ENCODE measurements at places on chromosomes 11 and 22. TPM values are rescaled to one million over a fixed set of nuclear protein-coding genes. Genes with fewer than 3 reads are reported as not detected.

DNA sequence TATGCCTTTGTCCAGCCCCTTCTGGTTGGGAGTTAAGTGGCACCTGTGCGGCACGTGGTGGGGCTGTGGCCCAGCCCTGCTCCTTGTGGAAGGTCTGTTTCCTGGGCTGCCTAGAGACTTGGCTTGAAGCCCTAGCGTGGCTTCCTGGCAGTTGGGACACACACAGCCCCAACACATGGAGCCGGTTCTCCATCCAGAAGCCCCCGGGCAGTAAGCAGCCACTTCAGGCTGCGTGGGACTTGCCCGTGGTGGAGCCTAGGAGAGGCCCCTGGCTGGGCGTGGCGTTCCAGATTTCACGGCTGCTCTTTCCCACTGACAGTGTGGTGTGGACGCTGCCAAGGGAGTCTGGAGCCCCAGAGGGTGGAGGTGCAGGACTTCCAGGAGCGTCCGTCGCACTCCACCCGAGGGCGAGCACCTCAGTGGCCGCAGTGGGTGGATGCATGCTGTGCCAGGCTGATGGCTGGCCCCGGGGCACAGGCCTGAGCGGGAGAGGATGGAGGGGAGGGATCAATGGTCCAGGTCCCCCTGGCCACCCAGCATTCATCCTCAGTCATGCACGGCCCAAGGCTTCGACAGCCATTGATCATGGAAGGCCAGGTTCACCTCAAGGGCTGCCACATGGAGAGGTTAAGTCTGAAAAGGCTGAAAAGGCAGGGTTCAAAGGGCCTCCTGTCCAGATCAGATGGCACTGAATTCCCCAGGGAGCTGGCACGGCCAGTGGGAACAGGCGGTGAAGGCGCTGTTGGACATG, 9.3 kb downstream of the CCND1 start:
- no peak overlapping the region for H3K27ac ChIP-seq
- peaks cover 2% of the 10 kb centered on the region for H3K36me3 ChIP-seq
- no peaks in the 10 kb centered on the region for H3K27me3 ChIP-seq
- H3K4me3 ChIP-seq, result no peak overlapping the region

GRCh38 chr22:20847318-20847822, 11.2 kb downstream of the PI4KA start:
- no peak for DNase-seq
- H3K4me3 ChIP-seq, result no peak overlapping the region
- H3K36me3 ChIP-seq, result peaks cover 1% of the 10 kb centered on the region

GRCh38 chr11:121237686-121238658, 54.6 kb upstream of the SC5D start:
- peak overlapping the region; percentile 13 for H3K4me3 ChIP-seq
- peaks cover 24% of the 10 kb centered on the region for H3K4me1 ChIP-seq
- H3K36me3 ChIP-seq, result no peaks in the 10 kb centered on the region
- no peaks in the 10 kb centered on the region for H3K27me3 ChIP-seq
- DNase-seq, result no peak

GRCh38 chr11:73454987-73455386, 78.8 kb downstream of the RELT start:
- H3K4me1 ChIP-seq, result peaks cover 4% of the 10 kb centered on the region
- H3K27me3 ChIP-seq, result no peaks in the 10 kb centered on the region
- no peak overlapping the region for H3K27ac ChIP-seq
- no peak overlapping the region for H3K4me3 ChIP-seq
- DNase-seq, result no peak

- H3K36me3 ChIP-seq, result no peaks in the 10 kb centered on the region
- DNase-seq, result no peak
- no peaks in the 10 kb centered on the region for H3K4me1 ChIP-seq
- H3K4me3 ChIP-seq, result no peak overlapping the region
- H3K27ac ChIP-seq, result no peak overlapping the region
- no peaks in the 10 kb centered on the region for H3K27me3 ChIP-seq
Measured at GRCh38 chr22:32533265-32534111, 58.9 kb downstream of the FBXO7 start.

DNA sequence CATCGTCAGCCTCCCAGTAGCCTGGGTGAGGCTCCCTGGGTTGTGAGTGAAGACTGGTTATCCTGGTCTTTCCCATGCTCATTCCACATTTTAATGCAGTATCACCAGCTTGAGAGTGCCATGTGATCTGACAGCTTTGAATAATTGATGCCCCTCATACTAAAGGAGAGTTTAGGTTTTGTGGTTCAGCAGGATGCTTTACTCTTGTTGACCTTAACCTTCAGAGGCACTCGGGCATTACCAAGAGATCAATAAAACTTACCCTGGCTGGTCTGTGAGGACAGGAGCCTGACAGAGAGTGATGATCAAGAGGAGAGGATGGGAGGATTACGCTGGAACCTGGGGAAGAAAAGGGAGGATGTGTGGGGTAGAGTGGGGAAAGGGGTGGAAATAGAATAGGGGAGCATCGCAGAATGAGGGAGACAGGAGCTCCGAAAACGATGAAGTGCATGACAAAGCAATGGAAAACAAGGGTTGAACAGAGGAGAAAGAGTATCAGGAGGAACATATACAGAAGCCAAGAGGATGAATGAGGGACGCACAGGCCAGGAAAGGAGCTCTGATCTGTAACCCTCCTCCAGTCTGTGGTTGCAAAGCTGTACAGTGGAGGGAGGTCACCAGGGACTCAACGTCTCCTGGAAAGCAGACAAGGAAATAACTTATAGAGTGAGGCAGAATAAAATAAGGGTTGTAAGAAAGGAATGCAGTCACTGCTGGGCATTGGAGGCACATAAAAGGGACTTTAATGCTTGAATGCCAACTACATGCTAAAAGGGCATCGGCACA, 594.5 kb downstream of the NTM start:
- H3K27me3 ChIP-seq, result no peaks in the 10 kb centered on the region
- H3K4me1 ChIP-seq, result no peaks in the 10 kb centered on the region
- no peak overlapping the region for H3K27ac ChIP-seq
- no peak for DNase-seq
- no peaks in the 10 kb centered on the region for H3K36me3 ChIP-seq
- H3K4me3 ChIP-seq, result no peak overlapping the region

DNA sequence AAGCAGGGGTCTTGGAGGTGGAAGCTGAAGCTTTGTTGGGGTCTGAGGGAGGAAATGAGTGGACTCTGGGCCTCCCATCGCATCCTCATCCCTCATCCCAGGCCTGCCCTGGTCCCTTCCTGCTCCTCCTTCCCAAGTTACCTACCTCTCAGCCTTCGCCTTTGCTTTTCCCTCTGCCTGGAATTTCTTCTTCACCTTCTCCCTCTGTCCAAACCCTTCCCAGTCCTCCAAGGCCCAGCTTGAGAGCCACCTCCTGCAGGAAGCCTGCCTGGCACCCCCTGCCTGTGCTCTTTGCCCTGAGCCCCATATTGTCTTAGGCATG, 2.1 kb upstream of the NUDT8 start:
- H3K36me3 ChIP-seq, result no peaks in the 10 kb centered on the region
- peak; percentile 12 for DNase-seq
- peaks cover 19% of the 10 kb centered on the region for H3K4me1 ChIP-seq
- no peaks in the 10 kb centered on the region for H3K27me3 ChIP-seq
- no peak overlapping the region for H3K27ac ChIP-seq

DNA sequence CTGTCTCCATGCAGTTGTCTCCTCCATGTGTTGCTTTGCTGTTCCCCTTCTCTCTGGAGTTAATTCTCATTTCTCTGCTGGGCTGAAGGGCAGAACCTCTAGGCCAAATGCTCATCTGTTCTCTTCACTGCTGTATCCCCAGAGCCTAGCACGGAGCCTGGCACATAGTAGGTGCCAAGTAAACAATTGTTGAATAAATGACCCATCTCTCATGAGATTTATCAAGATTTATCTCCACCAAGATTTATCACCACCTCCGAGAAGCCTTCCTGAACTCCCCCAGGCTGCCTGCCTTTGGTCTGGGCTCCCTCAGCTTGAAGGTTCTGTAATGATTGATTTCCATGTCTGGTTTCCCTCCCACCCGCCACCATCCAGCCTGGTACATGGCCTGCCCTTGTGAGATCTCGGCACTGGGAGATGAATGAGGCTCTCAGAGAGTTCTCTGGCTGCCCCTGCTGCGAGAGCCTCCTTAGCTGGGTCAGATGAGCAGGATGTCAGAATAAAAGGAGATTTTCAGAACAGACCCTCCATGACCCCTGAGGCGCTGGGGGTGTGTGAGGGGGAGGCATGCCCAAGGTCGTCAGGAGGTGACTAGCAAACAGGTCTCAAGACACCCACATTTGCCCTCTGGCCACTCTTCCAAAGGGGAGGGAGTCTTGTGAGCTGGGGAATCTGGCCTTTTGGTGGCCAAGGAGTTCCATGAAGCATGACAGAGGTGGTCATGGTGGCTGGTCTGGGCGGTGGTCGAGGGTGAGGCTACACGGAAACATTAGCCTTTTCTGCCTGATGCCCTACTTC, 2.4 kb upstream of the GDPD5 start:
- H3K27ac ChIP-seq, result no peak overlapping the region
- H3K4me3 ChIP-seq, result no peak overlapping the region
- H3K4me1 ChIP-seq, result peaks cover 24% of the 10 kb centered on the region
- no peak for DNase-seq

GRCh38 chr11:115222218-115222862, 281.9 kb downstream of the CADM1 start:
- H3K27ac ChIP-seq, result peak overlapping the region; percentile 21
- peak; percentile 18 for DNase-seq
- H3K4me1 ChIP-seq, result no peaks in the 10 kb centered on the region

DNA sequence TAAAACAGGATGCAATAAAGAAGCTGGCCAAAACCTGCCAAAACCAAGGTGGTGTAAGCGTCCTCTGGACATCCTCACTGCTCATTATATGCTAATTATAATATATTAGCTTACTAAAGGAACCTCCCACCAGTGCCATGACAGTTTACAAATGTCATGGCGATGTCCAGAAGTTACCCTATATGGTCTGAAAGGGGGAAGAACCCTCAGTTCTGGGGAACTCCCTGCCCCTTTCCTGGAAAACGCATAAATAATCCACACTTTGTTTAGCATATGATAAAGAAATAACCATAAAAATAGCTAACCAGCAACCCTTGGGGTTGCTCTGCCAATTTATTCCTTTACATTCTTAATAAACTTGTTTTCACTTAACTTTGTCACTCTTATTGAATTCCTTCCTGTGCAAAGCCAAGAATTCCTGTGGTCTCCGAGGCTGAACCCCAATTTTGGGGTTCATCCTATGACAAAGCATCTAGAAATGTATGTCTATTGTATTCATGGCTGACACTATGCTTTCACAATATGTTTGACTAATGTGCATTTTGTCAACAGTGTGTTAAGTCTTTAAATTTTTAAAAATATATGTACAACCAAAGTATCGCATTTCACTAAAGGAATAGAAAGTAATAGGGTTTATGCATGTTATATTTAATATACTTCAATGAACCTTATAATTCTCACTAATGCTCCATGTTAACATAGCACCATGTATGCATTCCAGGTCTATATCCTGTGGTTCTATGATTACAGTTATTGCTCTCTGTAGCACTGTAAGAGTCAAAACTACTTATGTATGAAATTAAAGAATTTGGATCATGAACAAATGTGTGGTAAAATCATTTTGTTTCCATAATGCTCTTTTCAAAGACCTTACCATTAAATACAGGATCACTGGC, 25.1 kb downstream of the LGR4 start:
- DNase-seq, result no peak
- H3K27ac ChIP-seq, result no peak overlapping the region
- no peaks in the 10 kb centered on the region for H3K36me3 ChIP-seq
- H3K27me3 ChIP-seq, result no peaks in the 10 kb centered on the region
- H3K4me1 ChIP-seq, result no peaks in the 10 kb centered on the region

DNA sequence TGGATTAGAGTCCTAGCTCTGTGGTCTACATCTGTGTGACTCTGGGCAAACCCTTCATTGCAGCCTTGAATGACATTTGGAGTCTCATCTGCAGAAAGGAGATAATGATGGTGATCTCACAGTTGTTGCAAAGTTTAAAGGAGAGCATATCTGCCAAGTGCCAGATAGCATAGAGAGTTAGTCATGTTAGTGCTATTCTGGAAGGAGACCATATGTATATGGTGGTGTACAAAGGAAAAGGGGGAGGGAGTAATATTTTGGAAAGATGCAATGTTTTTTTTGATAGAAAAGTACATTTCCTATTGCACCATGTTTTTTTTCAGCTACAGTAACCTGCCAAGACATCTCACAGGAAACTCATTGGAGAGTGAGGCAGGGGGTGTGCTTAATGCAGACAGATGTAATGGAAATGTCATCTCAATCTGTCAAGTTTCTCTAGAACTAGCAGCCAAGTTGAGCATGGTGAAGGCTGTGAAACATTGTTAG, 92.1 kb upstream of the NARS2 start:
- H3K4me1 ChIP-seq, result no peaks in the 10 kb centered on the region
- H3K27me3 ChIP-seq, result no peaks in the 10 kb centered on the region
- H3K36me3 ChIP-seq, result no peaks in the 10 kb centered on the region
- H3K27ac ChIP-seq, result no peak overlapping the region
- H3K4me3 ChIP-seq, result no peak overlapping the region

GRCh38 chr11:93493252-93493897, 49.8 kb downstream of the SMCO4 start:
- no peak overlapping the region for H3K4me3 ChIP-seq
- H3K4me1 ChIP-seq, result no peaks in the 10 kb centered on the region
- H3K36me3 ChIP-seq, result no peaks in the 10 kb centered on the region

DNA sequence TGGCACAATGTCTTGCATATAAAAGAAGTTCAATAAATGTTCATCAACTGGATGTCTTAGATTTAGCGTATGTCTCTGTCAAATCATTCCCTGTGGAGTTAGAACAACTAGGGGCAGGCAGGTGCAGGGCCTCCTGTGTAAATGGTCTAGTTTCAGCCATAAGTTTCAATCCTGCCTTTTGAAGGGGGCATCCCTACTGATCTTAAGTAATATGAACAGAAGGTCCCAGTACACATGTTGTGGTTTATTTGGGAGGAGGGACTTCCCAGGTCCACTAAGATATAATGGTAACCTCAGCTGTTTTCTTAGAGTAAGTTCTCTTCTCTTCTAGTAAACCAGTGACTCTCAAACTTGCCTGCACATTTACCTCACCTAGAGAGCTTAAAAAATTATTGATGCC, 19.8 kb downstream of the TTC12 start:
- no peak overlapping the region for H3K27ac ChIP-seq
- DNase-seq, result no peak
- H3K27me3 ChIP-seq, result no peaks in the 10 kb centered on the region
- no peaks in the 10 kb centered on the region for H3K36me3 ChIP-seq

GRCh38 chr11:128563942-128564641, 23.3 kb downstream of the ETS1 start:
- H3K36me3 ChIP-seq, result no peaks in the 10 kb centered on the region
- peaks cover 63% of the 10 kb centered on the region for H3K4me1 ChIP-seq
- no peaks in the 10 kb centered on the region for H3K27me3 ChIP-seq
- no peak overlapping the region for H3K4me3 ChIP-seq
- peak overlapping the region; percentile 74 for H3K27ac ChIP-seq

GRCh38 chr11:95736355-95736754, 53.2 kb downstream of the FAM76B start:
- no peak overlapping the region for H3K27ac ChIP-seq
- no peaks in the 10 kb centered on the region for H3K27me3 ChIP-seq
- H3K36me3 ChIP-seq, result no peaks in the 10 kb centered on the region
- peaks cover 12% of the 10 kb centered on the region for H3K4me1 ChIP-seq
- DNase-seq, result no peak
- no peak overlapping the region for H3K4me3 ChIP-seq

GRCh38 chr11:13983081-13983751, 20.7 kb downstream of the SPON1 start:
- no peak overlapping the region for H3K4me3 ChIP-seq
- no peak for DNase-seq
- no peak overlapping the region for H3K27ac ChIP-seq
- no peaks in the 10 kb centered on the region for H3K27me3 ChIP-seq
- no peaks in the 10 kb centered on the region for H3K36me3 ChIP-seq

IL18 gene
- 0.45 TPM for polyA plus RNA-seq

ARHGAP42 gene
- 3.8 TPM for polyA plus RNA-seq

C11orf91 gene
- polyA plus RNA-seq, result not detected

PGAP2 gene
- 46.4 TPM for polyA plus RNA-seq

OR4S1 gene
- polyA plus RNA-seq, result not detected

OR5J2 gene
- polyA plus RNA-seq, result not detected

XKR3 gene
- not detected for polyA plus RNA-seq

LARGE2 gene
- polyA plus RNA-seq, result 264 TPM

MICAL2 gene
- 0.19 TPM for polyA plus RNA-seq

DEUP1 gene
- not detected for polyA plus RNA-seq
